Muscle of leg (tissue), 16 donors: ENCODE measurements at places on chromosomes 6 and 20. TPM values are rescaled to one million over a fixed set of nuclear protein-coding genes. Genes with fewer than 3 reads are reported as not detected.

The SLC22A23 gene
- polyA plus RNA-seq: 4.9 TPM

The COL10A1 gene
- 0.17 TPM for polyA plus RNA-seq

DNA sequence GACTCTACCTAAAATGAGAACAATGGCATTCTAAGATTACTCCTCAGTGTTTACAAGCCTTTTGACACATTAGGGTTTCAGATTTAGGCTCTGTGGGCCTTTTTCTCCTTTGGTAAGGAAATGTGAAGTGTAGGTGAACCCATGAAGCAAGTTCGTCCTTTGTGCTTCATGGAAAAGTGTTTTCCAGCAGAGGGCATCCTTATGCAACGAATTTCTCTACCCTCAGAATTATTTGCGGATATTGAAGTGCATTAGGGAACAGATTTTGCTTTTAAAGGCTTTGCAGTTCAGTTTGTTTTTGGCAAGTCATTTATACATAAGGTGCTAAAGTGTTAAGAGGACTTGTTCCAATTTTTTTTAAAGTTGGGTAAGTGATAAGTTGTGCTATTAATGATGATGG lies 55.7 kb upstream of the FERMT1 start:
- DNase-seq: peak; percentile 71

- peak; percentile 75 for DNase-seq
These were observed 402.0 kb downstream of the MAFB start for GRCh38 chr20:40286975-40287531.
